ENCODE measurements at places on chromosomes 7 and 10.
A peak's percentile ranks its signal among the peaks of the same experiment; 100 is the strongest.

DNA sequence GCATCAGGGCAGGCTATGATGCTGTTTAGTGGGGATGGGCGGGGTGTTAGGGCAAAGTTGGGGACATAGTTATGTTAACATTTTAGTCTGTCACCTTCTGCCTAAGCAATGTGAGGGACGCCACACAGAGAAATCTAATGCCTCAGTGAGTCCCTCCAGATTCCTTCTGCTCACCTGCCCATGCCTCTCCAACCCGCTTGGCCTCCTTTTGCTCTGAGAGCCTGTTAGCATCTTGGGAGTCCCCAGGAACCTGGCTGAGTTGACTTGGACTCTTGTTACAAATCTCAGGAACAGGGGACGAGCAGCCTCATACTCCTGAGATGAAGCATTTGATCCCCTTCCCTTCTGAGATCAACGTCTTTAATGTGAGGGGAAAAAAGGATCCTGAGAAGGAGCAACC lies 336.8 kb downstream of the CCSER2 start:
- DNase-seq = no peak

DNA sequence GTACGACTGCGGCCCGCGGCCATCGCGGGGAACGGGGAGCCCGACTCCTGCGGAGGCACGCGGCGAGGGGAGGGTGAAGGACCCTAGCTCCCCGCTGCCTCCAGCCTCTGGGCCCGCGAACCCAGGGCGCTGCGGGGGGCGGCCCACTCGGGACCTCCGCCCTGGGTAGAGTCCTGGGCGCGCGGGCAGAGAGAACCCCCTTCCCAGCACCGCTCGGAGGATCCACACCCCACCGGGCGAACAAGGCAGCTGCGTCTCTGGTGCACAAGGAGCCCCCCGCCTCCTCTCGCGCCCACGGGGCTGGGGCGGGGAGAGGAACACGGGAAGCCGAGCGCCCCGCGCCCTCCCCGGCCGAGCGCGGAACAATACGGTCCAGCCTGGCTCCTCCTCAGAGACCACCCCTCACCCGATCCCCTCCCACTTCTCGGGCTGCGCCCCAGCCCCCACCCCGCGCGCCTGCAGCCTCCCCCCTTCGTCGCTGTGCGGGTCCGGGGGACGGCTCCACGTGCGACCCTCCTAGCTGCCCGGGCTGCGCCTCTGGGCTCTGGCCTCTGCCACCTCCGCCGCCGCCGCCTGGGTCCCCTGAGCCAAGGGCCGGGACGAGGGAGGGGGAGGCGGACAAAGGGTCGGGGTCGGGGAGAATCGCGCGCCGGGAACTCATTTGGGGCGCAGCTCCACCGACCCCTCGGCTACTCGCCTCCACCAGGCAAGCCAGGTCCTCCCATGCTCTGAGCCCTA lies at the start of gene WDR86:
WDR86 (minus strand) TSS at position 372 of the 738 bp plus-strand sequence. CDS start 449 bp downstream, outside the sequence.
- DNase-seq = no peak

DNA sequence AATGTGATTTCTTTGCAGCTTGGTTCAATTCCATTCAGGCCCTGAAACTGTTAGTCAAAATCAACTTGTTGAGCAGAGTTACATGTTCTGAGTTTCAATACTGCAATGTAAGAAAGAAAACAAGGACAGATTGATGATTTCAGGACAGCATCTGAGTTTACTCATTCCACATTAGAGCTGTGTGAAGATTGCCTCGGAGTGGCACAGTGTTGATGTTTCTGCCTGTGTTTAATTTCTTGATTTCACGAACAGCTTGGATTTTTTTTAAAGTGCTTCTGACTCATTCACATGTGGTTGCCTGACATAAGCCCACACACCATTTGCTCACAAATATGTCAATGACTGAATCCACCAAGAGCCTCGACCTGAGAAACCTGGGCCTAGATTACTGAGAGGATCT lies 101.2 kb upstream of the PARD3 start:
- DNase-seq = no peak

DNA sequence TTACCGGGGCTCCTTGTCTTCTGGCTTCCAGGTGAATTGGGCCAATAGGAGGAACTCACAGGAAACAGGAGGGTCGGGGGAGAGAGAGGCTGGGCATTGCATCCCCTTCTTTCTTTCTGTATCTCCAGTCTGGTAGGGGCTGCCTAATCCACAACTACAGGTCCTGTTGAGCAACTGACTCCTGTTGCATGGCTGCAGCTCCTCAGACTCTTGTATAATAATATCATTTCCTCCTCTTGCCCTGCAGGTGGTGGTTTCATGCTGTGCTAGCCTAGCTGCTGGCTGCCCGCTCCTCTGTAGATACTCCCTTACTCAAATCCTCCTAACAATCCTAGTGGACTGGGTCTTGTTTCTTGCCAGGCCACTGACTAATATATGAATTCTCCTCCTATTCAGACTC lies 276.5 kb upstream of the SMIM30 start:
- no peak for DNase-seq

- DNase-seq = no peak
Observed at GRCh38 chr7:28316489-28316888, 95.8 kb upstream of the CREB5 start.

DNA sequence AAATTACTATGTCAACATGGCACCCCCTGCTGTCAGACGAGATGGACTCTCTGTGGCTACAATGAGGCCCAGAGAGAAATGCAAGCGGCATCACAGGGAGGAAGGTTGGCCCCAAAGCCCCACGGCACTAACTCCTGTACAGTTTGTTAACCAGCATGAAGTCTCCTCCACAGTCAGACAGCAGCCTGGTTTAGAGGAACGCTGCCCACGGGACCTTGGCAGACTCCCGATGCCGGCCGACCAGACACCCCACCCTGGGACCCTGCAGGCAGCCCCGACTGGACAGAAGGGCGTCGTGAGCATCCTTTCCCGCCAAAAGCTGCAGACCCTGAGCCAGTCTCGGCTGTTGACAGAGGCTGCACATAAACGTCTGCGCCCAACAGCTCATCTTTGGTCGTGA lies 158.8 kb downstream of the DIP2C start:
- DNase-seq = no peak

DNA sequence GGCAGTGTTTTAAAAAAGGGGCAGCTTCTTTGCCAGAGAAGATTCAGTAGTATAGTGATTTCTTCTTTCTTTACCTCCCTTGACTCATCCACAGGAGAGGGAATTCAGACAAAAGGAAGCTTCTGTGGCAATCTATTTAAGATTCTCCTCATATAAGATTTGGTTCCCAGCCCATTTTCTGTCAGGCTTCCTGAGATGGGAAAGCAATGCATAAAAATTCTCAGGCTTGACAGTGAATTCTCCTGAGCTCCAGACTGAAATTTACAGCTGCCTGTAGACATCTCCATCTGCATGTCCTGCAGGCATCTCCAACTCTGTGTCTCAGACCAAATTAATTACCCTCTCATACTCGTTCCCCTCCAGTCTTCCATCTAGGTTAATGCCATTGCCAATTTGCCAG lies 72.8 kb downstream of the TSPAN12 start:
- no peak for DNase-seq

GRCh38 chr10:16626697-16627096 lies 105.0 kb upstream of the C1QL3 start:
- no peak for DNase-seq

- DNase-seq = no peak
Observed at GRCh38 chr7:113636727-113637421, 281.9 kb downstream of the PPP1R3A start.

GRCh38 chr10:110901954-110902819 lies 16.8 kb downstream of the BBIP1 start:
- DNase-seq = no peak

- no peak for DNase-seq
Observed at GRCh38 chr10:114284346-114285071, 45.5 kb downstream of the VWA2 start.

DNA sequence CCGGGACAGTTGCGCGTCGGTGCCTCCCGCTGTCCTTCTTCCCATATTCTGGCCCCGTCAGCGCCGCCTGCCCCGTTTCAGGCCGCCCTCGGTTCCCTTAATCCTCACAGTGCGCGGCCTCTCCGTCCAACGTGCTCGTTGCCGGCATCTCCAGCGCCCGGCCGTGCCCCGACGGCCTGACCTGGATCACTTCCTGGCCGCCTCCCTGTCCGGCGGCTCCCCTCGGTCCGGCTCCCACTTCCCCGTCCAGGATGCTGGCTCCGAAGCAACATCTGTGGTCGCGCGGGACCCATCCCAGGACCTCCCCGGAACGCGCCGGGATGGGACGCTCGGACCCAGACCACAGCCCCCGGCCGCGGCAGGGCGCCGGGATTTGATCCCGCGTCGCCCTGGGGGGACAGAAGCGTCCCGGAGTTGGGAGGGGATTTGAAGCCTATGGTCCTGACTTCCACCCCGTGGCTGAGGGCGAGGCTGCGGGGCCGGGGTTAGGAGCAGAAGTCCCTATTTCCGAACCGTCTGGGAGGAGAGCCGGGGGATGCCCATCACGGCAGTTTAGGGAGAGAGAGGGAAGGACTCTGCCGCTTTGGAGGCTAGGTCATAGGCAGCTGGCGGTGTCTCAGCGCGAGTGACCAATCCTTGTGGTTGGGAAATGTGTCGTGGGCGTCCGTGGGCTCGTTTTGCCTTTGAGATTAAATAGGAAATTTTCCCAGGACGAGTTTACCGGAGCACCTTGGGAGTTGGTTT lies 53.8 kb downstream of the KCTD7 start:
- DNase-seq = no peak

DNA sequence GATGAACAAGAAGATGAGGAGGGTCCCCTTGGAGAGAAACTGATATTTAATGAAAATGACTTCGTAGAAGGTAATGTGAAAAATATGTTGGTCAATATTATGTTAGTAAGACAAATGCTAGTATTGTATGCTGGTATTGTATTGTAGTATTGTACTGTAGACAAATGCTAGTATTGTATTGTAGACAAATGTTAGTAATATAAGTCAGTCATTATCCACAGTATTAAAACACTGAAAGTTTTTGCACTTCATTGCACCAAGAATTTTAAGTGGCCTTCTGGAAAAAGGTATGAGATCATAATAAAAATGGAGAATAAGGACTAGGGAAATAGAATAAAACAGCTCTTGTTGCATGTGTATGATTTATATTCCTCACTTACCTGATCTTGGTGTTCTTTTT lies 17.5 kb downstream of the CSGALNACT2 start:
- no peak for DNase-seq

DNA sequence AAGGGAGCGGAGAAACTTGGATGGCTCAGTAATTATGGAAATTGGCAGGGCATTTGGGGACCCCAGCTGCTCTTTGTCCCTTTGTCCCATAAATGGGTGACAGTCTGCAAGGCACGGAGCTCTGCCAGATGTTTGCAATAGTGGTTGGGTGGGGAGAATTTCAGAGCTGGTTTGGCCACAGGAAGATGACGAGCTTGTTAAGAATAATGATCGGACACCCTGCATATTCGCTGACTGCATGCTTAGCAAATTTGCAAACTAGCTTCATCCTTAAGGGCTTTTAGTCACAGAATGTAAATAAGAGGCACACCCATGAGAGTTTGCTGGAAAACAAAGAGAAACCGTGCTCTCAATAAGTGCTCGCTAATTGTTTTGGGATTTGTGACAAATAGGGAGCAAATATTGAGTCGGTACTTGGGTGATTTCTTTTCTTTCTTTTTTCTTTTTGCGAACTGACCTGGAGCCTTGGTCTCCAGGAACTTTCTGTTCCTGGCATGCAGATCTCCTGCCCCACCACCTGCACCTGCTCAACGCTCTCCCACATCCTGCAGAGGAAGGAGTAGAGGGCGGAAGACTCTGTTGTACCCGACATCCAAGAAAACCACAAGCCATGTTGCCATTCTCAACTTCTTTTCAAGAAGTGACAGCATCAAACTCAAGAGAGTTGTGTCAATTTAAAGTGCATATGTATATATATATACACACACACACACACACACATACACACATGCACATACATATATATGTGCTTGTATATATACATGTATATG lies 238.9 kb downstream of the CAMK1D start:
- DNase-seq = no peak

DNA sequence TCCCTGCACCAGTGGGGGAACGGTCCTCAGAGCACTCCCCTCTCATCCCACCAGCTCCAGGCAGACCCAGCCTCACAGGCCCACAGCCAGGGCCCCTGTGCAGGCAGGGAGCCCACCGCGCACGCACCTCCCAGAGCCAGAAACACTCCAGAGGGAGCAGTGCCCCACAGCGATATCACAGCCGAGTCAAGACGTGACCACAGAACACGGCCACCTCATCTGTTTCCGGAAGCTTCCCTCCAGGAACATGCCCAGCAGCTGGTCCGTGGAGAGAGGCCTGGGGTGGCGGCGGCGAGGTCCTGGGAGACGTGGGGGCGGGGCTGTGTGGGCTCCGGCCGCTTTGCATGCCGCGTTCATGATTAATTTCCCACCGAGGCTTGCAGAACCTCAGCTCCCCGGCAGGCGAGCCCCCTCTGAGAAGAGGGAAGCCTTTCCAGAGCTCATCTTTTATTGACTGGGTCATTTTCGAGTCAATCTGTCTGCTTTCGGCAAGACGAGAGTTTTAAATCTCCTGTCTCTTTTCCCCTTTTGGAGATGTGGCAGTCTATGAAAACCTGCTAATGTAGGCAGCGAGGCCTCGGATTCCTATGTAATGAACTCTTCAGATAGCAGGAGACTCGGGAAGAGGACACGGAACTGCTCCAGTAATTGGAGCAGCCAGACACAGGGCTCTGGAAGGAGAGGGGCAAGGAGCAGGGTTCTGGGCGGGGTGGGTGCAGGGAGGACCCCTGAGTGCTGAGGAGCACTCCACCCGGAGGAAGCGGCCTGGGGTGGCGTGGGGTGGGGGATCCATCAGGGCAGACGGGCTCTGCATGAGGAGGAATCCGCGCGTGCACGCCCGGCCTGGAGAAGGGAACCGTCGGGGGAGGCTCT lies 242.8 kb downstream of the ELFN1 start:
- no peak for DNase-seq

DNA sequence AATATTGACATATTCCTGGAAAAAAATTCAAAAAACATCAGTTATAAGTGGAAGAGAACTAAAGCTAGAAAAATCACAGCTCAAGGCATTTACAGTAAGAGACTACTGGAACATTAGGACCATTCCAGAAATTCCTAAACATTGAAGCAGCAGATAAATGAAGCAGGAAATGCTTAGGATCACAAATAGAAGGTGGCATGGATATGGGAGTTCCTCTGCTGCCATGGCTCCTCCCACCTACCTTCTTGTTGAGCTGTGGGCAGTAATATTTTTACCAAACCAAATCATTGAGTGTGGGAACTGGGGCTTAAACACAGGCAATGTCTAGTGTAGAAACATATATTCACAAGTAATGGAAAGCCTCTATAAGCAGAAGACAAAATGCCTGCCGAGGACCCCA lies 292.8 kb downstream of the ANKRD7 start:
- DNase-seq = no peak

GRCh38 chr7:78018641-78019446 lies 220.3 kb downstream of the PHTF2 start:
- peak; percentile 32 for DNase-seq

Measured in activated T-cell treated with anti-CD3 and anti-CD28 coated beads, Interleukin-2, amount 50 U/mL, for 48 hours (primary cell).